Kidney glomerular epithelial cell (primary cell): ENCODE measurements at places on chromosomes 2 and 18.

DNA sequence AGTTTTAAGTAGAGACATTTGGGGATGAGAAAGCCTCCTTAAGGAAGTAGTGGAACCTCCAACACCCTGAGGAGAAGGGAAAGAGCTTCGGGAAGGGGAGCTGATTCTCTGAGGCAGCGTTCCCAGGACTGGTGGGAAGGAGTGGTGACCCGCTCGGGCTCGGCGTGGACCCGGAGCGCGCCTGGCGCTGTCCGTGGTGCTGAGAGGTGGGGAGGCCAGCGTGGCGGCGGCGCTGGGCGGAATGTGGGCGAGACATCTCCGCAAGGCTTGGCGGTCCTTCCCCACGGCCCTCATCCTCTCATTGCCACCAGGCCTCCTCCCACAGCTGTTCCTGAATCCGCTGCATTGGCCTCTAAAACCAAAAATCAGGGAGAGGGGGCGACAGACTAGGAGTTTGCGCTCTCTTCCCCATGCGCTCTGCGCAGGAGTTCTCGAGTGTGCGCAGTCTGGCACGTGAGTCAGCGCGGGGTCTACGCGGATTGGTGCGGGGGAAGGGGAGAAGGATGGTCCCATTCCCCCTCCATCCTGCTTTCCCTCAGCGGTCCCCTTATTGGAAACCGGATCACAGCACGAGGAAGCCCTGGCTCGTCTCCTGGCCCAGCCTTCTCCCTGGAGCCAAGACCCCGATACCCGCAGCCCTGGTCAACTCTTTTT is 857 bp downstream of the RESP18 start:
- no peak for DNase-seq

DNA sequence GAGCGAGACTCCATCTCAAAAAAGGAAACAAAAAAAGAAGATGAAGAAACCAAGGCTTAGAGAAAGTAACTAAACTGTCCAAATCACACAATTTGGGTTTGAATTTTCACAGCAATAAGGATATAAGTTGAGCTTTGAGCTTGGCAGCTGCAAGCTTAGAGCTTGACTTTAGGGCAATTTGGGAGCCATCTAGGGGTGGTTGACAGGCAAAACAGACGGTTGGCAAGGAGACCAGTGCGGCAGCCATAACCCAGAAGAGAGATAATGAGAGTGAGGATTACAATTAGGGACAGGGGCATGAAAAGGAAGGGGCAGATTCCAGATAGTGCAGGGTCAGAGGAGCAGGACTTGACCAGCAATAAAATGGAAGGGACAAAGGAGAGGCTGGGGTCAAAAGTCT is 382.2 kb upstream of the HNRNPA3 start:
- DNase-seq = no peak

GRCh38 chr2:143600116-143600515 is 470.9 kb downstream of the ARHGAP15 start:
- no peak for DNase-seq

GRCh38 chr18:63997606-63998005 is 27.7 kb downstream of the SERPINB8 start:
- peak; percentile 91 for DNase-seq

- no peak for DNase-seq
These were observed 61.2 kb upstream of the MRPS9 start for GRCh38 chr2:104976603-104977120.

GRCh38 chr2:152099367-152100050 is 665 bp upstream of the CACNB4 start:
- DNase-seq = no peak

DNA sequence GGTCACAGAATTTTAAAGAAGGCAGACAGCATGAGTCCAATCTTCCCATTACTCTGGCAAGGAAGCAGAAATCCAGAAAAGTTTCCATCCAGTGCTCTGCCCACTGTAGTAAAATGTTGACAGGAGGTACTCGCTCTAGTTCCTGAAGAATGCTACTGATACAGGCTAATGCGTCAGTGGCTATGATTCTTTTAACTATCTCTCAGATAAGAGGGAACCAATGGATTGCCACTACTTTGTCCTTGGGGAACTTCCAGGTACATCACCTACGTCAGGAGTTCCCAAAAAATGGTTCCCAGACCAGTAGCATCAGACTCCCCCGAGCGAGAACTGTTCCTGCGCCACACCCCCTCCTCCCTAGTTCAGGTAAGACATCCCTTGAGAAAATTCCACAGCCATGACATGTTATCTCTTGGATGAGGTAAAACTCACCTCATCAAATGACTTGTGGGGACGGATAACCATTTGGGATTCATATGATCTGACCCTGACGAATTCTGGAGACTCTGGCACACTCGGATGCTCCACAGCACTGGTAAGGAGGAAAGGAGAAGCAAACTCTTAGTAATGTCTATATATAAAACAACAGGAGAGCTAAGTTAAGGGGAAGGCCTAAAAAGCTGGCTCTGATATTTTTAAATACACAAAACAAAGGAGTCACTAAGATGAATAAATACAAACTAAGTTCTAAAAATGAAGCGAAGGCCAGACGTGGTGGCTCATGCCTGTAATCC is 16.5 kb downstream of the STARD7 start:
- DNase-seq = no peak

DNA sequence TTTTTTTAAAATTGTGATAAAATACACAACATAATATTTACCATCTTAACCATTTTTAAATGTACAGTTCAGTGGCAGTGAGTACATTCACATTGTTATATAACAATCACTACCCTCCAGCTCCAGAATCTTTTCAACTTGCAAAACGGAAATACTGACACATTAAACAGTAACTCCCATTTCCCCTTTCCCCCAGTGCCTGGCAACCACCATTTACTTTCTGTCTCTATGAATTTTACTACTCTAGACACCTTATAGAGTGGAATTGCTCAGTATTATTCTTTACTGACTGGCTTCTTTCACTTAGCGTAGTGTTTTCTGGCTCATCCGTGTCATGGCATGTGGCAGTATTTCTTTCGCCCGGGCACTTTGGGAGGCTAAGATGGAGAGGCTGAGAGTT is 32.6 kb downstream of the FASTKD2 start:
- DNase-seq = no peak
